ENCODE measurements at places on chromosomes 7 and 10. TPM values are rescaled to one million over a fixed set of nuclear protein-coding genes. Genes with fewer than 3 reads are reported as not detected.

EXOSC1 gene
- 24.6 TPM for total RNA-seq

KCND2 gene
- total RNA-seq, result 0.41 TPM

KIF11 gene
- 0.13 TPM for total RNA-seq

PTF1A gene
- not detected for total RNA-seq

SLC39A12 gene
- not detected for total RNA-seq

Measured in heart left ventricle (tissue), 16 donors.